ENCODE measurements at places on chromosomes 11 and 22.

GRCh38 chr11:32280339-32280738, 155.0 kb downstream of the WT1 start:
- DNase-seq: no peak

GRCh38 chr11:43948341-43949225, 6.1 kb downstream of the C11orf96 start:
- DNase-seq: no peak

GRCh38 chr22:18077087-18077638, 627 bp upstream of the PEX26 start:
- DNase-seq: no peak

- no peak for DNase-seq
Observed at GRCh38 chr22:44307509-44308169, 5.1 kb downstream of the SHISAL1 start.

GRCh38 chr22:42721045-42721434, 370 bp upstream of the A4GALT start:
- DNase-seq: no peak

- no peak for DNase-seq
Observed at GRCh38 chr11:64248578-64248977, 1.8 kb upstream of the PPP1R14B start.

GRCh38 chr11:37407461-37407860, 809.4 kb upstream of the RAG2 start:
- DNase-seq: no peak

- DNase-seq: no peak
Observed at GRCh38 chr11:128448981-128449713, 138.2 kb downstream of the ETS1 start.

Measured in SHP77 (cell line).